ENCODE measurements at places on chromosomes 5 and 9.

- DNase-seq: no peak
Measured at GRCh38 chr9:6605202-6605601, 40.3 kb downstream of the GLDC start.

GRCh38 chr5:118844351-118844750 lies 144.0 kb downstream of the DTWD2 start:
- DNase-seq: no peak

GRCh38 chr9:111952559-111952958 lies 55.9 kb downstream of the UGCG start:
- no peak for DNase-seq

- no peak for DNase-seq
Measured at GRCh38 chr9:95087659-95088242, 229.8 kb downstream of the FANCC start.

DNA sequence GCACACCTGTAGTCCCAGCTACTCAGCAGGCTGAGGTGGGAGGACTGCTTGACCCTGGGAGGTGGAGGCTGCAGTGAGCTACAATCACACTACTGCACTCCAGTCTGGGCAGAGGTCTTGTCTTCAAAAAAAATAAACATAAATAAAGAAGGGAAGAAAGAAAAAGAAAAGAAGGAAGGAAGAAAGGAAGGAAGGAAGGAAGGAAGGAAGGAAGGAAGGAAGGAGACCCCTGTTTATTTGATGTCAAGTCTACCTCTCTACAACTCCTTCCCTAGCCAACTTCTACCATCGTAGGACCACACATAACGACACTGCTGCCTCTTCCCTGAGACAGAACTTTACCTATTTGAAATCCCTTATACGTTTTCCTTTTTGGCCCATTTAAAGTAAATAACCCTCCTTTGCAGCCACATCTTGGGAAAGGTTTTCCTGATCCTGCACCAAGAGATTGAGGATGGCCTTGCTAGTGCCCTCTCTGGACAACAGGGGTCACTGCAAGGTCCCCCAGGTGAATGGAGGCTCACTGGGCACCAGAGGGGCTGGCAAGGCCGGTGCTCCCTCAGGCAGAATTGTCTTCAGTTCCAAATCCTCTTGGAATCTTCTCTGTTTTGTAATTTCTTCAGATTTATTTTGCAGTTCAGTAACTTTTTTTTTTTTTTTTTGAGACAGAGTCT lies 10.5 kb downstream of the RPS14 start:
- no peak for DNase-seq

DNA sequence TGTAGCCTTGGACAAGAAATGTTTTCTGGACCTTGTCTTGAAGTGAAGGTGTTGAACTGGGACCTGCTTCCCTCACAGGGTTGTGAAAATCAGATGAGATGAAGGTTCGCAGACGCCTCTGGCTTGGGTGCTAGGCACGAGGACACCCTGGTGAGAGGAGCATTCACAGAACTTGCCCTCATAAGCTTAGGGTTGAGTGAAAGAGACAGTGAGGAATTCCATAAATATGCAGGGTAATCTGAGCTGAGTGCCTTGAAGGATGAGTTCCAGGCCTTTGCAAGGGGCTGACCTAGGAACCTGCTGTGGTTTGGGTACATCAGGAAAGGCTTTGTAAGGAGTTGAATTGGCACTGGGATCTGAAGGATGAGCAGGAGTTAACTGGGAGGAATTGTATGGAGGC lies 75.7 kb upstream of the SAP30L start:
- no peak for DNase-seq

DNA sequence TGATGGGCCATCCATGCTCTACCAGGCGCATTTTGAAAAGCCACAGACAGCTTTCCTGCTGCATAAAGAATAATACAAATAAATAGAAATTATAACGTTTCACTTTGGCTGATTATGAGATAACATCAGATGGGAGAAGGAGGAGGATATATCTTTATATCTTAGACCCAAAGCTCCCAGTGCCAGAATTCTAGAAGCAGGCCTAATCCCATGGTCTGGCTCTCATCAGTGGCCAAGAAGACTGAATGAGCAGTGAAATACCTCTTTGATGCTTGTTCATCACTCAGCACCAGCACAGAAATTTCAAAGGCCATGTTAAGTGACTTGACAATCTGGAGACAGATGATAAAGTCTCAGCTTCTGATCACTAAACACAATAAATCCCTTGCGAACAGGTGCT lies 107.6 kb downstream of the PPP2R2B start:
- no peak for DNase-seq

GRCh38 chr5:956941-957747 lies 51.5 kb upstream of the NKD2 start:
- no peak for DNase-seq

GRCh38 chr9:123326662-123327093 lies 29.3 kb upstream of the CRB2 start:
- no peak for DNase-seq

GRCh38 chr5:158421319-158421718 lies 562.4 kb upstream of the CLINT1 start:
- no peak for DNase-seq

DNA sequence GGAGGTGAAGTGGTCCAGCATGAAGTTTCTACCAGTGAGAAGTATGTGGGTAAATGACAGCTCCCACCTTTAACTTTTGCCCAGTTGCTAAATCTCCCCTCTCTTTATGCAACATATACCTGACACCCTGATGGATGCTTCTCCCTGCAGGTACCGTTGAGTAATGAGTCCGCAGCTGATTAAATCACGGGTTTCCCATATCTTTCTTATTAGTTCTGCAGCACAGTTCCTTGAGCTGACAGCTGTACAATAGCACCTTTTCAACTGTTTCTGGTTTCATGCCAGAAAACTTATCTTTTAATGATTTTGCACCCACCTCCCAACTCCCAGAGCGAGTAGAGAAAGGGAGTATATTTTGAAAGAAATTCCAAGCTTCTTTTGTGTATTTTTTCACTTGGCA lies 161.0 kb upstream of the TUT7 start:
- no peak for DNase-seq

DNA sequence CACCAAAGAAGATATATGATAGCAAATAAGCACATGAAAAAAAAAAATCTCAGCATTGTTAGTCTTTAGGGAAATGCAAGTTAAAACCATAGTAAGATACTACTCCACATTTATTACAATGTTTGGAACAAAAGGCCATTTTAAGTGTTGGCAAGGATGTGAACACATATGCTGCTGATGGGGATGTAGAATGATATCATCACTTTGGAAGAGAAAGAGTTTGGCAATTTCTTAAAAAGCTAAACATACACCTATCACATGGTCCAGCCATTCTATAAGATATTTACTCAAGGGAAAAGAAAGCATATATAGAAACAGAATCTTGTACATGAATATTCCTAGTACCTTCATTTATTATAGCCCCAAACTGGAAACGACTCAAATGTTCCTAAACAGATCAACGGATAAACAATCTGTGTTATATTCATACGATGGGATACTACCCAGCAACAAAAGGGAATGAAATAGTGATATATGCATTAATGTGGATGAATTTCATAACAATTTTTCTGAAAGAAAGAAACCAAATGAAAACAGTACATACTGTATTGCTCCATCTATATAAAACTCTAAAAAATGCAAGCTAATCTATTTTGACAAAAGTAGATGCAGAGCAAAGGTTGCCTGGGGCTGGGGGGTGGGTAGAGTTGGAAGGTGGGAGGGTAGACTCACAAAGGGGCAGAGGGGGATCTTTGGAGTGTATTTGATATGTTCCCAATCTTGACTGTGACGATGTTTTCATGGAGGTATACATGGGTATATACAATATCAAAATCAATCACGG lies 45.7 kb upstream of the SMAD5 start:
- no peak for DNase-seq

GRCh38 chr5:154756868-154757813 lies 2.0 kb downstream of the LARP1 start:
- no peak for DNase-seq

- DNase-seq: no peak
Measured at GRCh38 chr5:57494104-57495098, 11.8 kb upstream of the ACTBL2 start.

- no peak for DNase-seq
Measured at GRCh38 chr5:78763659-78764189, 115.2 kb upstream of the LHFPL2 start.

GRCh38 chr9:114574438-114574837 lies 13.1 kb upstream of the ATP6V1G1 start:
- no peak for DNase-seq

DNA sequence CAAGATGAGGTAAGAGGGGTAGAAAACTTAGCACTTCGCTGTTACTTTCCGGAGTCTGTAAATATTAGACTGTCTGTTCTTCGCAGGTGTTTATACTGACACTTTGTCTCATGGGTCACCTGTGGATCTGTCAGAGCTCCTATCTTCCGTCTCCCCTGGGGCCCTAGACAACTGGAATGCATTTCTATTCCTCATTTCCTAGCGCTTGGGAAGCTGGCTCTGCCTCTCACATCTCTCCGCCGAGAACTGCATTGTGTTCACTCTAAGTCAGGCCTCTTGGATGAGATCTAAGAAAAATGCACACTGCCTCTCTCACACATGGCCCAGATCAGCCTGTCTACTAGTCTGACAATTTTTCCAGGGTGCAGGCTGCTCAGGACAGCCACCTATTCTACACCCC lies 39.5 kb downstream of the PCA3 start:
- no peak for DNase-seq

DNA sequence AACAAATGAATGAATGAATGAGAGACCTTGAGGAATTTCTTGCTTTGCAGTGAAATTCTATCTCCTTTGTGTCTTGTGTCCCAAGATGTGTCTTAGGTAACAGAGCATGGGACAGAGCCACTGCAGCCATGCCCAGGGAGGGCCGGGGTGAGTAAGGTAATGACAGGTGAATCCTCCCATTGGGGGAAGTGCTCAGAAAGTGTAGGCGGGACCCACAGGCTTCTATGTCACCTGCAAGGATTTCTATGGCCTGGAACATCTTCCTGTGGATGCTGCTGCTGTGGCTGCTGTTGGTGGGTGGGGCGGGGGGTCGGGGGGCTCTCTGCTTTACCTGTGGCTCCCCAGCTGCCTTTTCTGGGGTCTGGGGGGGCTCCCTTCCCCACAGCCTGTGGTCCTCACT lies 133.6 kb upstream of the IER5L start:
- DNase-seq: no peak

DNA sequence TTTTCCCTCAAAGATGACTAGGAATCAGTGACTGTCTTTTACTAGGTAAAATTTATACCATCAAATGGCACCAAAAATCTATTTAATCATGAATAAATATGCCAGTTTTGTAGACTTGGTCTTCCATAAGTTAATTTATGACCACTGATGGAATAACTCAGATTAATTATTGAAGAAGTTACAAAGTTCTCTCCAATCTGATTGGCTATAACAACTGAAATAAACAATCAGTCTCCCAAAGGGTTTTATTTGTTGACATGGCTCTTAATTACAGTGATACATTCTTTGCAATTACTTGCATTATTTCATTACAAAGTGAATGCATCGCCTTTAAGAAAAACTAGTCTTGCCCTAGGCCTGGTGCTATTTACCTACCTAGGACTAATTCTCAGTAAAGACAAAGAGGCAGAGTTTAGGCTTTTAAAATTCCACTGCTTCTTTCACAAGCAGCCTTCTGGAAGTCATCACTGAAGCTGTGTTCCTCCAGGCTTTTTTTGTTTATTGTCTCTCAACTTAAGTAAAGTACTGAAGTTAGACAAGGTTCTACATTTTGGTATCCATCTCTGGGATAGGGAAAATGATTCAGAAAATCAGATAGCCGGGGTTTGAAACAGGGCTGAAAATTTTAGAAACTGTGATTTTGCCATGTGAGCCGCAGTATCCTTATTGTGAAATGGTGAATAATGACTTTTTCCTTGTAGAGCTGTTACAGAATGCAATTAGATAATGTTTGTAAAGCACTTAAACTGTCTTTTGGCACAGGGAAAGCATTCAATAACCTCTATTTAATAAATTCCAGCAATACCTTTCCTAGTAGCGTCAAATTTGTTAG lies 2.5 kb downstream of the STOM start:
- no peak for DNase-seq

GRCh38 chr5:152560512-152561137 lies 155.5 kb upstream of the NMUR2 start:
- DNase-seq: no peak

GRCh38 chr9:75087289-75087823 lies 599 bp downstream of the NMRK1 start:
- DNase-seq: no peak

DNA sequence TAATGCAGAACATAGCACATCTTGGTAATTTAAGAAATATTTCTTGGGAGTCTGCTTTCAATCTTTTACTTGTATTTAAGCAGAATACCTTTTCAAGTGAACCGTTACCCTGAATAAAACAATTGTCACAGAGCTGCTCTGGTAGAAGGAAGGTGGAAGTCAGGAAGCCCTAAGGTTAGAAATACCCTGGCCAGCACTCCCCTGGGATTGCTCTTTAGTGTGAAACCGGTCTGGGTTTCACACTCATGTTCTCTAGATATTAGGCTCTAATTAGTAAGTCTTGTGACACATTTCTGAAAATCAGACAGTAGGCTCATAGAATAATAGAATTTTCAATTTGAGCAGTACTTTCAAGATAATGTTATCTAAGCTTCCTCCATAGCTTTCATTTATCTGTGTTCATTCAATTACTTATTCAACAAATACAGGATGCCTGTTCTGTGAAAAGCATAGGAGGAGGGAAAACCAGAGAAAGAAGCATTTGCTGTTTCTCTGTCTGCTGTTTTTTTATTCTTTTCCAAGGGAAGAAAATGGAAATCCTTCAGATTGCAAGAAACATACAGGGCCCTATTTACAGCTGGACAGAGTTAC lies 825.5 kb downstream of the TLR4 start:
- DNase-seq: no peak

DNA sequence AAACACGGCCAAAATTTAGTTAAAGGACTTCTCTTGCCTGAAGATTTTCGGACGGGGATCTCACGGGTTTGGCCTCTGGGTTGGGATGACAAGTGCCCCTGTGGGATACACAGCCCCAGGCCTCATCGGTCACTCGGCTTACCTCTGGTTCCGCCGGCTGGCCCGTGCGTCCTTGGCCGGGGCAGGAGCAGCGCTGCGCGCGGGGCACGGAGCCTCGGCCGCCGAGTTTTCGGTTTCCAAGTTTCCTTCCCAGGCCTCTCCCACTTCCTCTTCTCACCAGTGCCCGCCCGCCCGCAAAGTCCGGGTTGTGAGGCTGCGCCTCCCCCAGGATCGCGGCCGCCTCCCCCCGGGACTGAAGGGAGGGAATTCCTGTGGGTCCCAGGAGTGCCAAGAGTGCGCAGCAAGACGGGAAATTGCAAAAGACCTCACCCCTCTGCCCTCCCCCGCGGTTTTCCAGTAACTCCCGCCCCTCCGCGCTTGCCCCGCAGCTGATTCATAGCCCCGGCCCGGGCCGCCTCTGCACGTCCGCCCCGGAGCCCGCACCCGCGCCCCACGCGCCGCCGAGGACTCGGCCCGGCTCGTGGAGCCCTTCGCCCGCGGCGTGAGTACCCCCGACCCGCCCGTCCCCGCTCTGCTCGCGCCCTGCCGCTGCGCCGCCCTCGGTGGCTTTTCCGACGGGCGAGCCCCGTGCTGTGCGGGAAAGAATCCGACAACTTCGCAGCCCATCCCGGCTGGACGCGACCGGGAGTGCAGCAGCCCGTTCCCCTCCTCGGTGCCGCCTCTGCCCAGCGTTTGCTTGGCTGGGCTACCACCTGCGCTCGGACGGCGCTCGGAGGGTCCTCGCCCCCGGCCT lies at the start of gene OSMR:
OSMR (plus strand) TSS at position 487 of the 853 bp plus-strand sequence. CDS start 23,033 bp downstream, outside the sequence.
- no peak for DNase-seq

- no peak for DNase-seq
Measured at GRCh38 chr5:100667161-100667630, 132.0 kb downstream of the FAM174A start.

- DNase-seq: no peak
Measured at GRCh38 chr9:93100276-93100636, 4.2 kb downstream of the CARD19 start.

GRCh38 chr5:134592141-134592746 lies 40.4 kb downstream of the SAR1B start:
- DNase-seq: no peak

Measured in stimulated activated CD8-positive, alpha-beta memory T cell treated with anti-CD3 and anti-CD28 coated beads, Interleukin-7, amount 100 ng/mL, for 1 hour (primary cell).